ENCODE measurements at places on chromosomes 13 and 19.

- no peak for DNase-seq
Observed at GRCh38 chr19:35559281-35559659, 4.2 kb downstream of the ATP4A start.

- no peak for DNase-seq
Observed at GRCh38 chr13:67791047-67791446, 560.9 kb upstream of the PCDH9 start.

DNA sequence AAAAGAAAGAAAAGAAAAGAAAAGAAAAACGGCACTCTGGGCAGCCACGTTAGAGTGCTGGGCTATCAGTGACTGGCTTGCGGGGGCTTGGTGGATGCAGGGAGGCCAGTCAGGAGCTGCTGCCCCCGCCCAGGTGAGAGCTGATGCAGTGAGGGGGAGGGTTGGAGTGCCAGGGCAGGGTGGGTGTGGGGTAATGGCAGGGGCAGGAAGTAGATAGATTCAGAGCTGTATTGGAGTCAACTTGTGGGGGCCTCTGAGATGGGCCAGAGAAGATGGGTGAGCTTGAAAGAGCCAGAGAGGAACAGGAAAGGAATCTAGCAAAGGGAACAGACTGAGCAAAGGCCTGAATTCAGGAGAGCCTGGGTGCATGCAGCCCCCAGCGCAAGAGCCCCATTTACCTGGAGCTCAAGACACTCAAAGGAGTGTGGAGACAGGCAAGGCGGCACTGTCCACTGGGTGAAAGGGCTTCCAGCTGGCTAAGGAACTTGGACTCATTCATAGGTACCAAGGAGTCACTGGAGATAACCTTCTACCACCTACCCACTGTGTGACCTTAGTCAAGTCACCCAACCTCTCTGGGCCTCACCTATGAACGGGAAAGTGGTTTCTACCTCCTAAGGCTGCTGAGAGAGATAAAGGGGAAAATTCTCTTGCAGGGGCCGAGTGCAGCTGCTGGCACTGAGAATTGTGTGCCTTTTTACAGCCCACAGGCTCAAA is 20.2 kb downstream of the VSTM2B start:
- no peak for DNase-seq

DNA sequence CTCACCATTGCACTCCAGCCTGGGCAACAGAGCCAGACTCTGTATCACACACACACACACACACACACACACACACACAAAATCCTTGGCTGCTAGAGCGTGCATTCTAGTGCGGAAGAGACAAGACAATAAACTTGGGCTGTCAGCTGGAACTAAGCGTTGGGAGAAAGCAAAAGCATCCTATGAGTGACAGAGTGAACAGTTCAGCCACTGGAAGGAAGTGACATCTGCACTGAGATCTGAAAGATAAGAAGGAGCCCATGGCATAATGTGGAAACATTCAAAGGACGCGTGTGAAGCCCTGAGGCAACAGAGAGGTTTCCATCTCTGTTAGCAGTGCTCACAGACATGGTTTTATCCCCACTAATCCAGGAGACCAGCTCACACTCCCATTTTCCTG is 3.5 kb upstream of the SLC1A5 start:
- no peak for DNase-seq

GRCh38 chr19:48400018-48400742 is 6.7 kb downstream of the GRIN2D start:
- DNase-seq: no peak

DNA sequence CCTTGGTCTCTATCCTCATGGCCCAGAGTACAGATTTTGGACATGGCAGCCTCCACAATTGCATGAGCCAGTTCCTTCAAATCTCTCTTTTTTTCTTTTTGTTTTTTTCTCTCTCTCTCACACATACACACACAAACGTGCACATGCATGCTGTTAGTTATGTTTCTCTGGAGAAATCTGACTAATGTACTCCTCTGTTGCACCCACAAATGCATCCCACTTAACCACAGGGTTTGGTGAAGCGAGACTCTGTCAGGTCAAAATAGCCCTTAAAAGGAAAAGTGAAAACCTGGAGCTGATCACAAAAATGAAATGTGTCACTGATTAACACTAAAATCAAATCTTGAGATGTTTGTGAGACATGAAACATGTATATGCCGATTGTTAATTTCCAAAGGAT is 374.6 kb upstream of the ARGLU1 start:
- DNase-seq: no peak

DNA sequence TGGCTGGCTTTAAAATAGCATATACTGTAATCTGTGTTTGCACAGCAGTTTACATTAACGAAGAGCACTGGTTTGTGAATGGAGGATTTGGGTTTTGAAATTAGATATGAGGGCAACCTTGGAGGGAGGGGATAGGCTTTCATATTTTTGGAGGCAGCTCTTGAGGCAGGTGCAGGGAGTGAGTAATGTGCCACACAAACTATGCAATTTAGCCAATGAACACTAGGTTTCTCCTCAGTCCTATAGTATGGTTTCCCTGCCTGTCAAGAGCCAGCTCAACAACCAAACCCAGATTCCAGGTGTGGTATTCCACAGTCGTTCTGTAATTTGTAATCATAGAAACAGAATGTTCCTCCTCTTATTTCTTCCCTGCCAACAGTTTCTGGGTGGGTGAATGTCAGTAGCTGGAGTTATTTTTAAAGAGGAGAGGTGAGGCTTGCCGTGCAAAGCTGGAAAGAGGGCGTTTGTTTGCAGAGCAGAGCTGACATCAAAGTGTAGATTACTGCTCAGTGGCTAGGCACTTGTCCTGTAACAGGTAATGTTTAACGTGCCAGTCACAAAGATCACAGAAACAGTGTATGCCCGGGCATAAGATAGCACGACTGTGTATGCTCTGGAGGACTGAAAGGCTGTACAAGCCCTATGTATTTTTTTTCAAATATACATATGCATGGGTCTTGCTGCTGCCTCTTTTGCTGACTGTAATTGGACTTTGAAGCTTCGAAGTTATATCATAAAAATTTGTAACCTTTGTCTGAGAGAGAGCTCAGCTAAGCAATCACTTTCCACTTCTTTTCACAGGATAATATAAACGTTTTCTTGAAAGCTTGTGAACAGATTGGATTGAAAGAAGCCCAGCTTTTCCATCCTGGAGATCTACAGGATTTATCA is 124.2 kb downstream of the LMO7 start:
- no peak for DNase-seq

- no peak for DNase-seq
Observed at GRCh38 chr13:27182844-27183497, 11.4 kb upstream of the USP12 start.

GRCh38 chr19:49761625-49762311 is 1.3 kb downstream of the TSKS start:
- DNase-seq: no peak

GRCh38 chr19:55546822-55547614 is 1.7 kb upstream of the SBK3 start:
- no peak for DNase-seq

DNA sequence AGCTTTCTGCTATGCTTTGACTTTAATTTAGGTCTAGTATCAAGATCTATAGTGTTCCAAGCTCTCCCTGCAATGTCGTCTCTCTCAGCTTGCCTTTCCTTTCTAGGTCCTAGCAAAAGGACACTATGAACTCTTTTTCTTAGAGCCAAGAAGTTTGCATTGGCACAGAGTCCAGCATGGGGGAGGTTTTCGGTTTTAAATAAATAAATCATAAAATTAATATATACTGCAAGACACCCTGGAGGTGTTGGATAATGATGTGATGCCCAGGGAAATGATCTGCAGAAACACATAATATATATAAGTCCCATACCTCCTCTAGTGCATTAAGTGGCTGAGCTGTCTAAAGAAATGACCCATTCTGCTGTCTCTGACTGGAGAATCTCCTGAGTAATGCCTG is 316.4 kb upstream of the MAB21L1 start:
- DNase-seq: no peak

- DNase-seq: no peak
Observed at GRCh38 chr13:63741029-63741813, 2325.6 kb upstream of the PCDH20 start.

- DNase-seq: no peak
Observed at GRCh38 chr13:20769091-20769490, 4.7 kb downstream of the EEF1AKMT1 start.

All from stimulated activated effector memory CD8-positive, alpha-beta T cell treated with anti-CD3 and anti-CD28 coated beads, Interleukin-12 subunit alpha, Interleukin-12 subunit beta, amount 100 ng/mL, for 72 hours (primary cell).